Muscle of arm (tissue), 14 donors: ENCODE measurements at places on chromosomes 5 and 9. TPM values are rescaled to one million over a fixed set of nuclear protein-coding genes. Genes with fewer than 3 reads are reported as not detected.

Gene SCGB3A2
- polyA plus RNA-seq, result 0.39 TPM

DNA sequence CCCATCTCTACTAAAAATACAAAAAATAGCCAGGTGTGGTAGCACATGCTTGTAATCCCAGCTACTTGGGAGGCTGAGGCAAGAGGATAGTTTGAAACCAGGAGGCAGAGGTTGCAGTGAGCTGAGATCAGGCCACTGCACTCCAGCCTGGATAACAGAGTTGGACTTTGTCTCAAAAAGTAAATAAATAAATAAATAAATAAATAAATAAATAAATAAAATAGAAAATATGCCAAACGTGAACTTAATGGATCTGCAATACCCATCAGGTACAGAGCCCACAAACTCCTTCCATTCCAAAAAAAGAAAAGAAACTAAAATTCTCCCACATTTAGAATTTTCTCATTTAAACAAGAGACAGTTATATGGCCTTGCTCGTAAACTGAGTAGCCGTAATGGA, 702.7 kb downstream of the CDH18 start:
- DNase-seq, result no peak

DNA sequence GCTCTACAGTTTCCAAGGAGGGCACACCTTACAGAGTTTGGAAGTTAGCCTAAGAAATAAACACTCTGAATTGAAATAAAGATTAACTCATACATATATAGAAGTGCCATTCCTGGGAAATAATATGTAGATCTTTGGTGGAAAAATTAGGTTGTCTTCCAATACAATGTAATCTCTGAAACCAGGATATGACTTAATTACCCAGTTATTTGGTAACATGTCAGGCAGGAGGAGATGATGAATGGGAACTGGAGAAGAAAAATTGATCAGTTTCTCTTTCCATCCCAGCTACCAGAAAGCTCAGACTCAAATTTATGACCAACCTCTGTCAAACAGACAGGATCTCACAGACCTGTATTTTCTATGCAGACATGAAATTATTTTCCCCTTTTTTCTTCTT, 215.2 kb upstream of the SNX2 start:
- no peak for DNase-seq

- no peak for DNase-seq
These were observed 287.1 kb downstream of the SLIT3 start for GRCh38 chr5:169013846-169014245.

Gene EMB
- 1.8 TPM for polyA plus RNA-seq

DNA sequence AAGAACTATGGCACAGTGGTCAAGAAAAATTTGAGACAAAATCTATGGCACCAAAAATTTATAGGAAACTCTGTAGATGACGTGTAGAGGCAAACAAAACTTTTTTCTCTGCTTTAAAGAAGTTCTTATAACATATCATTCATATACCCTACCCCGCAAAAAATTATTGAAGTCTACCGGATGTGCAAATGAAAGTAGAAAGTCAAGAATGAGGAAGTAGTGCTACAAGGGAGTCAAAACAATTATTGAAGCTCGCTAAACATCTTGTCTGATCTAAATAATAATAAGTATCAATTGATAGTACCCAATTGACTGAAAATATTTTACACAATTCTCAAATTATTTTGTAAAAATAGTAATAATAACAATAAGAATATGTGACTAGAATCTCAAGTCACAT, 398.5 kb downstream of the TAF11L14 start:
- no peak for DNase-seq

GRCh38 chr5:103428411-103428871, 134.1 kb downstream of the NUDT12 start:
- peak; percentile 41 for DNase-seq

DNA sequence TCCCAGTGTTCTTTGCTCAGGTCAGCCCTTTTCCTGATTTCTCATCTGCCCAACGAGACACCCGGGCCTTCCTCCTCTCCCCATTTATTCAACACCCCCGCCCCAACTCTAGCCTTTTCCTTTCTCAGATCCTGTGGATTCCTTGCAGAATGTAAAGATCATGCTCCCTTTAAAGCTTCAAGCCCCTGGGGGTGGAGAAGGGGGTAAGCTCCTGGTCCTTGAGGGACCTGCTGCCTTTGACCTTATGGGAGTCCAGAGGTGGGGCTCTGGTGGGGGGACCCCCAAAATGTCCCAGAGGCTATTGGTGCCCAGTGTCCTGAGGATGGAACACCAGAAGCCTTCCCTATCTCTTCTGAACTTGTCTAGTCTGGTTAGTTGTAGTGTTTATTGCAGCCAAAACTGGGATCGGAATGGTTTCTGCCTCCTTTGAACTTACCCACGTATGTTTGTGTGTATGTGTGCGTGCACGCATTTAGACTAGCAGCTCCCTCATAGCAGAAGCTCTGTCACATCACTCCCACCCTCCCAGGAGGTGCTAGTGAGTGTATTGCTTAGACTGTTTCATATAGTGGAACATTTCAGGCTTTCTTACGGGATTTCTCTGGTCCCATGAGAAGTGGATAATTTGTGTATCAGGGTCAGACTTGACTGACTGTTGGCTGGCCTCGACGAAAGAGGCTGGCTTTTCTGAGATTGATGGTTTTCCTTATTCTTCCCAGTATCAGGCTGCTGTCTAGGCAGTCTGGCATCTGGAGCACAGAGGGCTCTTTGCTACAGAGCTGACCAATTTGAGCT, 1.1 kb downstream of the GALNT10 start:
- no peak for DNase-seq

Gene PURA
- 10.3 TPM for polyA plus RNA-seq

GRCh38 chr9:130995086-130996011, 13.6 kb upstream of the LAMC3 start:
- DNase-seq, result peak; percentile 53

DNA sequence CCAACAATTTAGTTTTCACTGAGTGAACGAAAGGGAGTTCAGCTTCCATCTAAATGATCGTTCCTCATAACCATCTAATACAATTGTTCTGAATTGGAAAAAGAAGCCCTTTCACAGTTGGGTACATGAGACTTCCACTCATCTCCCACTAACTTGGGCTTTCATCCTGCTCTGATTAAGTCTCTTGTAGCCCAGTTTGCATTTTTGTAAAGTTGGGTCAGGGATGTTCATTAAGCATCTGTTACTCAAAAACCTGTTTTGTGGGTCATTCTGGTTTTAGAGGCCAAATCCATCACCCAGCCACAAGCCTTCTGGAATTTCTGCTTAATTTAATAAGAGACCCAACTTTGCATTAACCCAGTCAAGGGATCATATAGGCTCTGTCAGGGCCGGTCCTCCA, 385.3 kb downstream of the BNC2 start:
- no peak for DNase-seq

Gene SPATA6L
- polyA plus RNA-seq, result not detected

Gene PCDHB12
- polyA plus RNA-seq, result 2.8 TPM

DNA sequence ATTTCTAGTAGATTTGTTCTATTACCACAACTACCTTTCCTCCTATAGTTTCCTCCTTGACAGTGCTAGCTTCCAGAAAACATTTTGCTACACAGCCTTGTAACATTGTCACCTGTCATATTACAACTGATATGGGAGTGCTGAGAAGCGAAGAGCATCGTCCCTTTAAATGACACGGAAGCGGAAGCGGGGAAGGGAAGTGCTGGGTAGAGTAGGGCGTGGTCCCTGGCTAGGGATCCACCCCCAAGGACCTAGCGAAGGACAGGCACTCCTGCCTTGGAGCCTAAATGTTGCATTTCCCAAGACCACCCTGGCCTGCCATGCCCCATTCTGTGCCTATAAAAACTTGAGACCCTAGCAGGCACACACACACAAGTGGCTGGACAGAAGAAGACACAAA, 57.4 kb upstream of the RANBP6 start:
- no peak for DNase-seq

GRCh38 chr5:126938466-126938865, 91.9 kb downstream of the MARCHF3 start:
- no peak for DNase-seq

Gene SLC25A2
- polyA plus RNA-seq, result not detected

Gene HTR4
- polyA plus RNA-seq, result not detected

DNA sequence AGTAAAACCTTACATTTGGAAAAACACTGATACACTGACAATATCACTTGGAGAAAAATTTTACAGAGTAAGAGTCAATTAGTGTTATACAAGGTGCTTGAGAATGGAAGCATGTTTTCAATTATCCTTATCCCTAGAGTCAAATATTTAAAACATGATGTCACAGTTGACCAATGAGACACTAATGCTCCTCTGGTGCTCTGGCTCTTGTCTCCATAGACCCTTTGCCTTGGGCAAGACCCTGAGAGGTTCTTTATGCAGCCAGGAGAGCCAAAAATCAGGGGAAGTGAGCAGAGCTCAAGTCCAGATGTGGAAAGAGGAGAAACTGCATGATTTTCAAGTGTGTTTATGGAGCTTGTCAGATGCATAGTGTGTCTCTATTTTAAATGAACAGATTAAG, 153.9 kb downstream of the MARCHF11 start:
- no peak for DNase-seq

DNA sequence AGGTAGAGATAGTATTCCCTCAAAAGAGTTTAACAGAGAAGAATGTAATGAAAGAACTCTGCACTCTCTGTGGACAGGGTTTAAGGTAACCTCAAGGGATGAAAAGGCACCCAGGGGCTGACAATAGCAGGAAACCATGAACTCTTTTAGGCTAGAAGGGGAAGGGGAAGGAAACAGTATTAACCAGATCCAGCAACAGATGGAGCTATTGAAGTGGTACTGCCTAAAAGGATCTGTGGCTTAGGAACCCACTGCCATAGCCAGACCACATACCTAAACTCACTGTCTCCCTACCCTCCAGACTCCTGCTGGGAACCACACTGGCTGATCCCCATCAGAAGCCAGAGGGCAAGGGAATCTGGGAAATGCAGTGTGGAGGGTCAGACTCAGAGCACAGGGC, 35.5 kb downstream of the PLGRKT start:
- no peak for DNase-seq

Gene RNF14
- polyA plus RNA-seq, result 42.1 TPM

DNA sequence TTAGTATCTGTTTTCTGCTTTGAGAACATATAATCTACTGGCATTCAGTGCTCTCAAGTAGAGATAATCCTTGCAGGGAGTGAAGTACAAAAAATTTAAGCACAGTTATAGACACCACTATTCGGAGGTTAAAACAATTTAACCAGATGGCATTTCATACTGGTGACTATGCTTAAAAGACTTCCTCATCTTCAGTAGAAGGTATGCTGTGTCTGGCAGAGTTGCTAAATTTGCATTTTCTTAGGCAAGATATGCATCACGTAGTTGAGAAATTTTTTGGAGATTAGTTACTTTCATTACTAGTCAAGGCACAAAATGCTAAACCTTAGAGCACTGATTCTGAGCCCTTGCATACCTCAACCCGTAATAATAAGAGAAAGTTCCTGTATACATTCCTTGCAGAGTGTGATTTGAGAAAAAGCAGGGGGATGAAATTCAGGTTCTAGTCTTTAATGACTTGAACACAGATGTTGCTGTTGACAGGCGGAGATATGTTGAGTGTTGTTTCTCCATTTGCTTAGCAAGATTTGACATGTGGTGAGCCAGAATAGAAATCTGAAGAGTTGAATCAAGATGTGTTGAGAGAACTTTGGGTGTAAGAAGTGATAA, 70.8 kb upstream of the STARD4 start:
- DNase-seq, result no peak

DNA sequence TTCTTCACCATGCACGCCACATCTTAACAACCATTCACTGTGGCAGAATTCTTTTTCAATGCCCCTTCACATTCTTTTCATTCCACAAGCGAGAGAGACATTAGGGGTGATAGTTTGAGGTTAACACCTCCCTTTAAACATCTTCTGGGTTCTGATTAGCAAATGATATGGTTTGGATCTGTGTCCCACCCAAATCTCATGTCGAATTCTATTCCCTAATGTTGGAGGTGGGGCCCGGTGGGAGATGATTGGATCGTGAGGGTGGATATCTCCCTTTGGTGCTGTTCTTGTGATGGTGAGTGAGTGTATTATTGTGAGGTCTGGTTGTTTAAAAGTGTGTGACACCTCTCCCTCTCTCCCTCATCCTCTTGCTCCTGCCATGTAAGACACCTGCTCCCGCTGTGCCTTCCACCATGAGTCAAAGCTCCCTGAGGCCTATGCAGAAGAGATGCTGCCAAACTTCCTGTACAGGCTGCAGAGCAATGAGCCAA, 46.1 kb upstream of the RAI14 start:
- no peak for DNase-seq
